Stimulated activated CD4-positive, alpha-beta T cell treated with anti-CD3 and anti-CD28 coated beads, Interleukin-15, amount 100 ng/mL, for 48 hours (primary cell): ENCODE measurements at places on chromosomes 6 and 20.
A peak's percentile ranks its signal among the peaks of the same experiment; 100 is the strongest.

DNA sequence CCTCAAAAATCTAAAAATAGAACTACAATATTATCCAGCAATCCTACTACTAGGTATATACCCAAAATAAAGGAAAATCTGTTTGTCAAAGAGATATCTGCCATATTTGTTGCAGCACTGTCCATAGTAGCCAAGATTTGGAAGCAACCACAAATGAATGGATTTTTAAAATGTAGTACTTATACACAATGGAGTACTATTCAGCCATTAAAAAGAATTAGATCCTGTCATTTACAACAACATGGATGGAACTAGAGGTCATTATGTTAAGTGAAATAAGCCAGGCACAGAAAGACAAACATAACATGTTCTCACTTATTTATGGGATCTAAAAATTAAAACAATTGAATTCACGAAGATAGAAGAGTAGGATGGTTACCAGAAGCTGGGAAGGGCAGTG, 135.7 kb upstream of the CCDC28A start:
- DNase-seq: no peak

GRCh38 chr6:16239798-16240123, 1.4 kb downstream of the GMPR start:
- DNase-seq: no peak

DNA sequence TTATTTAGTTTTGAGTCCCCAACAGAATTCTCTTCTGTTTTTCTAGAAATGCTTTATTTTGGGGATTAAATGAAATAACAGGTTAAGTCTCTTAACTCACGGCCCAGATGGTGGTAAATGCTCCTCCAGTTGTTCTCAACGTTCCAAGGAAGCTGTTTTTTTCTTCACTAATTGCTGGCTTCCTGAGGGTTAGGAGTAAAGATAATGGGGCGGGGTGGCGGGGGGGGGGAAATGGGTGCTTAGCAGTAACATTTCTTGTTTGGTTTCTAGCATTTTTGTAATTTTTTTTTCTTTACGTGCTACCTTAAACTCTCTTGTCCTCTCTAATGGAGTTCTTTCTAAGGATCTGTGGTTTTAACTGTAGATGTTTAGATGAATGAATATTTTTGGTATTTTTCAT, 2.2 kb downstream of the SRSF3 start:
- no peak for DNase-seq

- DNase-seq: no peak
Observed at GRCh38 chr6:151093706-151094105, 146.1 kb upstream of the AKAP12 start.

- no peak for DNase-seq
Observed at GRCh38 chr6:127345521-127345920, 2.1 kb upstream of the ECHDC1 start.

DNA sequence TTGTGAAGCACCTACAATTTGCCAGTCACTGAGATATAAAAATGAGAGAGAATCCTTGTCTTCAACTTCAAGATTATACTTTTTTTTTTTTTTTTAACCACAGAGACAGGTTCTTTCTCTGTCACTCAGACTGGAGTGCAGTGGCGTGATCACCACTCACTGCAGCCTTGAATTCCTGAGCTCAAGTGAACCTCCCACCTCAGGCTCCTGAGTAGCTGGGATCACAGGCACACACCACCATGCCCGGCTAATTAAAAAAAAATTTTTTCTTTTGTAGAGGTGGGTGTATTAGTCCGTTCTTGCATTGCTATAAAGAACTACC, 51.6 kb upstream of the PMEPA1 start:
- no peak for DNase-seq

DNA sequence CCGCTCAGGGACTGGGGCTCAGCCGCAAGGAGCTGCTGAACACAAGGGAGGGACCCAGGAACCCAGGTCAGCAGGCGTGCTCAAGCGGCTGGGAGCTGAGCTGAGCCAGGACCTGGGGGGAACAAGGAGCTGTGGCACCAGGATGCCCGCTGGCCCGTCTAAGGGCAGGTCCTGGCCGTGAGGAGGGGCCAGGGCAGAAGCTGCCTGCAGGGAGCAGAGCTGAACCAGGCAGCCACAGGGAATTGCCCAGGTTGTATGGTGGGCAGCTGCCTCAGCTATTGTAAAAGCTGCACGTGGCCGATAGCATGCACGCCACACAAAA, 133.3 kb downstream of the AGPAT4 start:
- no peak for DNase-seq

- no peak for DNase-seq
Observed at GRCh38 chr6:125151700-125152099, 1.9 kb upstream of the TPD52L1 start.

DNA sequence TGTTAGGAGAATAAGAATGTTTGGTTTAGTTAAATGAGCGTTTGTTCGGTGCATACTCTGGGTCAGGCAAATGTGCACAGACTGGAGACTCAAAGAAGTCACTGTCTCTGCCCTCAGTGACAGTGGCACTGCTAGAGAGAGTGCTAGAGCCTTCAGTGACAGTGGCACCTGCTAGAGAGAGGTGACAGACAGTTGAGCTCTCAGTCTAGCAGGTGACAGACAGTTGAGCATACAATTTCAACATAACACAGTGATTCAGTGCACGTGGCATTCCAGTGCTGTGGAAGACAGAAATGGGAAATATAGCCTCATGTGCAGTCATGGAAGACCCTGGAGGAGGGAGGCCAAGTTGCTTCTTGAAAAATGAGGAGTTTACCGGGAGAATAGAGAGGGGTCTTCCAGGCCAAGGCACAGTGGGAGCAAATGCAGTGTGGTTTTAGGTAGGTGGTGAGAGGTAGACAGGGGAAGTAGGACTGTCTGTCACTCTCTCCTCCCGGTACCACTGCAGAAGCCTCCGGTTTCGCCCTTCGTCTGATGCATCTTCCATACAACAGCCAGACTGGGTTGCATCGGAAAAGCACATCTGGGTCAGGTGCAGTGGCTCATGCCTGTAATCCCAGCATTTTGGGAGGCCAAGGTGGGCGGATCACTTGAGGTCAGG, 107.9 kb upstream of the CLDN20 start:
- no peak for DNase-seq

- no peak for DNase-seq
Observed at GRCh38 chr20:31712564-31713311, 9.9 kb downstream of the BCL2L1 start.

DNA sequence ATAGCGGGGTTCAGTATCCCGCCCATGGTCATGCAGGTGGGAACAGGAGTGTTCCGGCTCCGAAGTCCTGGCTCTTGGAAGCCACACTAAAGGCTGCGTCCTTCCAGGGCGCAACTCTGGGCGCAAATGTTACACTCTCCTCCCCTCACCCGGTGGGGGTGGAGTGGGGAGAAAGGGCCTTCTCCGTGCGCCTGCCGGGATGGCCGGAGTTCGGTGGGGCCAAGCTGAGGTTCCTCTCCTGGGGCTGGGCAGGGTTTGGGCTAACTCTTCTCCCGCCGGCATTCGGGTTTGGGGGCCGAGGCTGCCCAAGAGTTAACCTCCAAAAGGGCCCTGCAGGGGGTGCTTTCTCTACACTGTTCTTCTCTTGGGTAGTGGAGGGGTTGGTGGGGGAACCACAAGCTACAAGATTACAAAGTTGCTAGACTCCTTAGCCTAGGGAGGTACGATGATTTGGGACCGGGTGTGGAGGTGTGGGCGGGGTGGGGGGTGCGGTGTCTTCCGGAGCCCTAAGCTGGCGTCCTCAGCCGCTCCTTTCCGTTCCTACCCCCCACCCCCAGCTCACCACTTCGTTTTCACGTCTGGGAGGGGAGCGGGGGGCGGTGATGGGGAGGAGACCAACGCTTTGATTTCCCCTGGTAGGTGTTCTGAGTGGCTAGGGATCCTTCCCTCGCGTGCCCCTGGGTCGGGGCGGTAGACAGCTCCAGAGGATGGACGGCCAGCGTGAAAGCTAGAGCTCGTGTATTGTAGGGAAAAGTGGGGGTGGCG, 12.3 kb downstream of the NRN1 start:
- no peak for DNase-seq

DNA sequence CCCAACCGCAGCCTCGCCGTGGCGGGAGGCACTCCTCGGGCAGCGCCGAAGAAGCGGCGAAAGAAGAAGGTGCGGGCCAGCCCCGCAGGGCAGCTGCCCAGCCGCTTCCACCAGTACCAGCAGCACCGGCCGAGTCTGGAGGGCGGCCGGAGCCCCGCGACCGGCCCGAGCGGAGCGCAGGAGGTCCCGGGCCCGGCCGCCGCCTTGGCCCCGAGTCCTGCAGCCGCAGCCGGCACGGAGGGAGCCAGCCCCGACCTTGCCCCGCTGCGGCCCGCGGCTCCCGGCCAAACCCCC, 525 bp downstream of the PNRC1 start:
- no peak for DNase-seq

DNA sequence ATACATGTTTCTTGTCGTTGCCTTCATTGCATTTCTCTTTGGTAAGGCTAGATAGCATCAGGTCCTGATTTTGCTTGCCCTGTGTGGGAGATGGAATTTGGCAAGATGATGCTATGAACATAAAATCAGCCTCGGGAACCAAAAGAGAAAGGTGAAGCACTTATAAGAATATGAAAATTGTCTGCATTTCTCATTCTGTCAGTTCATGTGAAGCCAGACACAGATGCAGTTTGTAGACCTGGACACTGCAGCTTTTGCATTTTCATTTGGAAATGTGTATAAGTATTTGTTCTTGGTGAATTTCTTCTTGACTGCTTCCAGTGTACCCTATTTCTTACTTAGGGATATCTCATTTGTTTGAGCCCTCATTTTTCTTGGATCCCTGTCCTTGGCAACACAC, 1.3 kb downstream of the YWHAB start:
- no peak for DNase-seq

DNA sequence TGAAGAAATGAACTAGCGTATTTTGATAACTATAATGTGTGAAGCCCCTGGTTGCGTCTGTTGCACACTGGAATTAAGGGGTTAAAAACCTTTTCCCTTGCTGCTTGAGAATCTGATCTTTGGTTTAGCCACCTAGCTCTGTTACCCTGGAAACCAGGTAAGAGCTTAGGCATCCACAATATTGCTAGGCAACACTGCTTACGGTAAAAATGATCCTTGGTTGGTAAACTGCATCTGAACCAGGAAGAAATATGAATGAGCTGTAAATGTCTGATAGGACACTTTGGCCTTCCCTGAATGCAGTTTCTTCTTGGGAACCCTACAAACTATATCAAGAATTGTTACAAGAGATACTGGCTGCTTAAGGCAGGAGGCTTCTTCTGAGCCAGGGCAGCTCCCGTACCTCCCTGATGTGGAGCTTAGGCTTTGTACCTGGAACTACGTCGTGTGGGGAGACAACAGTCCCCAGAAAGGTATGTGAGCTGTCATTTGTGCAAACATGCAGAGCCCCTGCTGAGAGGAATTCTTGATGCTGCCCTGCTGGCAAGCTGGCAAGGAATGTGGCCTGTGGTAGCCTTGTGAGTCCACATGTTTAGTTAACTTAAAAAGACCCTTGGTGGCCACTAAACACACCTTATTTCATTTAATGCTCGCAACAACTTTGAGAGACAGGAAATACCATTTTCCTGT, 18.4 kb downstream of the UBE3D start:
- DNase-seq: no peak

- DNase-seq: no peak
Observed at GRCh38 chr6:23414051-23414445, 712.0 kb upstream of the NRSN1 start.

- DNase-seq: no peak
Observed at GRCh38 chr6:127178746-127179145, 60.3 kb downstream of the RSPO3 start.

GRCh38 chr6:340991-341827, 48.9 kb downstream of the DUSP22 start:
- no peak for DNase-seq

DNA sequence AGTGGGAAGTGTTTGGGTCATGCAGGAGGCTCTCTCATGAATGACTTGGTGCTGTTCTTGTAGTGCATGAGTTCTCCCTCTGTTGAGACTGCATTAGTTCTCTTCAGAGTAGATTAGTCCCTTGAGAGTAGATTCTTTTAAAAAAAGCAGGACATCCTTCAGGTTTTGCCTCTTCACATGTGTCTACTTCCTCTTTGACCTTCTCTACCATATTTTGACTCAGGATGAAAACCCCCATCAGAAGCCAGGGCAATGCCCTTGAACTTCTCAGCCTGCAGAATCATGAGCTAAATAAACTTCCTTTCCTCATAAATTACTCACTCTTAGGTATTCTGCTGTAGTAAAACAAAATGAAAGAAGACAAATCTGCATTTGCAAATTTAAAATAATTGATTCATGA, 170.3 kb downstream of the CD109 start:
- DNase-seq: no peak

DNA sequence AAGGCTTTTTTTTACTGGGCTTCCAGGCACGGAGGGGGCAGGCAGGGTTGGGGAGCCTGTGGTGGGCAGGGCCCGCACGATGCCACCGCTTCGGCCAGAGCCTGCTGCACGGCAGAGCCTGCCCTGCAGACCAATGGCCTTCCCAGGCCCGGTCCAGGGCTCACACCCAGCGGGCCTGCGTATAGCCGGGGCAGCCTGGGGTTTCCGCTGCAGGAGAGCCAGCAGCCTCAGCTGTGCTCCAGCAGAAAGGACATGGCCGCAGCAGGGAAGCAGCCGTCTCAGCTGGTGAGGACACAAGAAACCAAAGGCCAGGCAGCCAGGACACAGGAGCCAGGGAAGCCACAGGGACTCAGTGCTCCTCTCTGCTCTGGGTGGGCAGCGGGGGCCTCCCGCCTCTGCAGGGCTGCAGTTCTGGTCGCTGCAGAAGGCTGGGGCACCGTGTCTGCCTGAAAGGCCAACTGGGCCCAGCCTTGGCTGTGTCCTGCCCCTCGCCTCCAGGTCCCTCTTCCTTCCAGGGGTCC, 90.6 kb downstream of the TTLL2 start:
- DNase-seq: no peak

DNA sequence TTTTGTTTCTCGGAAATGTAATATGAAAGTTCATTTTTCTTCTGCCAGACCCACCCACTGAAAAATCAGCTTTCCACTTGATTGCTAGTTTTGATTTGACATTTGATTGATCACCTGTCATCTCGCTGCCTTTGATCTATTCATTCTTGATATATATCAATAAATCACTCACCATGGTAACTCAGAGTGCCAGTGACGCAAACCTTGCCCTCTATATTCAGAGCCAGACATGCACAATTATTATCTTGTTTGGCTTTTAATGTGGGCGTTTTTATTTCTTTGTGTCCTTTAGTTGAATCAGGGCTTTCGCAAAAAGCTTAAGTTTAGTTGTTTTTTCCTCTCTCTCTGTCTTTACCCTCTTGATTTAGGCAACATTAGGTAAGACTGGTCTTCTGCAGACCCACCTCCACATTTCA, 2.0 kb downstream of the TSHZ2 start:
- DNase-seq: peak; percentile 34

GRCh38 chr6:14925699-14926026, 320.2 kb upstream of the JARID2 start:
- no peak for DNase-seq

DNA sequence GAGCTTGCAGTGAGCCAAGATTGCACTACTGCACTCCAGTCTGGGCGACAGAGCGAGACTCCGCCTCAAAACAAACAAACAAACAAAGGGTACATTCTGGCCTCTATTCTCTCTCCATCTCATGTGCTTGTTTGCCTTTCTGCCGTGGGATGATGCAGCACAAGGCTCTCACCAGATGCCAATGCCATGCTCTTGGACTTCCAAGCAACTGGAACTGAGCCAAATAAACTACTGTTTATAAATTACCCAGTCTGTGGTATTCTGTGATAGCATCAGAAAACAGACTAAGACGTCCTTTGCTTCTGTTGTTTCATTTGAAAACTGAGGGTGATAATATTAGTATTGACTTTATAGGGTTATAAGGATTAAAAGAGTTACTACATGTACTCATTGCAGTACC, 3.6 kb upstream of the BRD2 start:
- no peak for DNase-seq
